ENCODE measurements at places on chromosomes 2 and 18.
A peak's percentile ranks its signal among the peaks of the same experiment; 100 is the strongest.

DNA sequence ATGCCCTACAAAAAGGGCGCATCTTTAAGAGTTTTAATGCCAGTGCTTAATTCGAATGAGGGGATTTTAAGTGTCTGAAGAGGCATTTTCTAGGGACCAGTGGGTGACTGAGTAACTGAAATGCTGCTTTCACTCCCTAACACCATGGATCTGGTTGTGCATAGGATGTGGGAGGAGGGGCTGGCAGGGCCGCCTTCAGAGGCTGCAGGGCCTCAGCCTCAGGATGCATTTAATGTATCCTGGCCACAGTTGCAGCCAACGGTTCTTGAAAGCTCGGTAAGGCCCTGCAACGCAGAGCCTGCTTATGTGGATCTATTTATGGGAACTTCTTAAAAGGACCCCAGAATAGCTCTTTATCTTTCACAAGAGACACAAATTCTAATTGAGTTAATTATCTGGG, 25.8 kb upstream of the IL18RAP start:
- DNase-seq: no peak

DNA sequence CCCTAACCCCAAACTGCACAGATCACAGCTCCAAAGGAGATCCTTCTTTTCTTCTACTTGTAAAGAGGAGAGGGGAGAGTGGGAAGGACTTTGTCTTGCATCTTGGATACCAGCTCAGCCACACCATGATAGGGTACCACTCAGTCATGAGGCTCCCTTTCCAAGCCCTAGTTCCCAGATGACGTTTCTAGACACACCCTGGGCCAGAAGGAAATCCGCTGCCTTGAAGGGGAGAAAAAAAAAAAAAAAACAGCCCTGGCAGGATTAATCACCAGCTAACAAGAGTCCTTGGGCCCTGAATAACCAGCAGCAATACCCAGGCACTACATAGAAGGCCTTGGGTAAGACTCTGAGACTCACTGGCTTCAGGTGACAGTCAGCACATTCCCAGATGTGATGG, 36.9 kb downstream of the ST8SIA3 start:
- no peak for DNase-seq

DNA sequence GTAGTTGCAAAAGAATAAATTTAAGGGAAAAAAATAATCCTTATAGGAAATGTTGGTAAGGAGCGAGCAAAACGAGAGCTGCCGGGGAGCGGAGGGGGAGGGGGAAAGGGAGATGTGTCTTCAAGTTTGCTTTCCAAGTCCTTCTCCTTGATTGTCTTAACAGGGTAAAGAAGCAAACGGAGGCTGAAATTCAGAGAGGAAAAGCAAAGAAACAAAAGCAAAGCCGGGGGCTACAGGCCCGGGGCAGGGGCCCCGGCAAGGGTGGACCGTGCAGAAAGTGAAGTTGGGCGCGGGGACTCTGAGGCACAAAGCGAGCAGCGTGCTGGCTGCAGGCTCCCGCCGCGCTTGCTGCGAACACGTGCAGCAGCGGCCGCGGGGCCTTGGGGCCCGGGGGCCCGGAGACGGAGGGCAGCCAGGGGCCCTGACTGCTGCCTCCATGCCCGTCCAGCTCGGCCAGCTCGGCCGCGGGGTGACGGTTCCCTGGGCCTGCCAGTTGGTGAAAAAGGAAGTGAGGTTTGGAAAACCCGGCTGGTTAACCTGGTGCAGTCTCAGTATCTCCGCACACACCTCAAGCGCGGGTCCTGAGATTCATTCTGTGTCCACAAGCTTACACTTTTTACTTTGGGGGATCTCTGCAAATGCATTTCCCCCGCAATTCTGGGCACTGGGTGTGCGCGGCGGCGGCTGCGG, 4.1 kb downstream of the BCL11A start:
- DNase-seq: no peak

DNA sequence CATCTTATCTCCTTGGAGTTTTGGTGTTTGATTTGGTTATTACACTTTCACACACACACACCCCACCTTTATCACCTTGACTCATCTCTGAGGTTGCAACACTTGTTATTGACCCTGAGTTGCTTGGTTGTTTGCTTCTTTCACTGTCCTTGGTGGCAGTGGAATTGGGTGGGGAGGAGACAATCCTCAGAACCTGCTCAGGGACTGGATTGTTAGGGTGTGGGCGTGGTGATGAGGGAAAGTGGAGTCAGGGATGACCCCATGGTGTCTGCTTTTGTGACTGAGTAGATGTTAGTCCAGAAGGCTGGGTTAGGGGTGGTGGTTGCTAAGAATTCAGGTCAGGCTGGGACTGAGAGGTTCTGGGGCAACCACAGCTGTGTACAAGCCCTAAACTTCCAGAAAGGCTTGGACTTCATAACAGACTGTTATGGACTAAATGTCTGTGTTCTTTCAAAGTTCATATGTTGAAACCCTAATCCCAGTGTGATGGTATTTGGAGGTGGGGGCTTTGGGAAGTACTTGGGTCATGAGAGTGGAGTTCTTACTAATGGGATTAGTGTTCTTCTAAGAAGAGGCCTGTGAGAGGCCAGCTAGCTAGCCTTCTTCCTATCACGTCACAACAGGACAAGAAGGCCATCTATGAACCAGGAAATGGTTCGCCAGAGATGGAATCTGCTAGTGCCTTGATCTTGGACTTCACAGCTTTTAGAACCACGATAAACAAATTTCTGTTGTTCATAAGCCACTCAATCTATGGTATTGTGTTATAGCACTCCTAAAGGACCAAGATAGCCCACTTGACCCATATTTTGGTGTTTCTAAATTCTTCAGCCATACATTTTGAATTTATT, 3.4 kb upstream of the DIS3L2 start:
- no peak for DNase-seq

GRCh38 chr2:28750316-28751251, 1.0 kb upstream of the PPP1CB start:
- peak; percentile 17 for DNase-seq

DNA sequence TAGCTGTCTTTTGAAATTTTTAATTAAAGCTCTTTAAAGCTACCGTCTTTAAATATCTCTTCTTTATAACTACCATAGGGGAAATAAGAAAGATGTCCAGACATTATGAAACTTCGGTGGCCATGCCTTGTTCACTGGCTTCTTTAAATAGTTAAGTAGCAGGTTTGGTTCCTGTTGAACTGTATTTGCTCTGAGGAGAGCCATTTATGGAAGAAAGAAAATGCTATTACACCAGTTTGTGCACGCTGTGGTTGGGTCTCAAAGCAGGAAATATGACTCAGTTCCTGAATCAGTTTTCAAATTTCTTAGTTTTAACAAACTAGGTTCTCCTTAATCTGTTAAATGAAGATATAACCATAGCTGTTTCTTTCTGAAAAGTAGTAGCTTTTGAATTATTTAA, 12.2 kb downstream of the ARPC2 start:
- peak; percentile 42 for DNase-seq

DNA sequence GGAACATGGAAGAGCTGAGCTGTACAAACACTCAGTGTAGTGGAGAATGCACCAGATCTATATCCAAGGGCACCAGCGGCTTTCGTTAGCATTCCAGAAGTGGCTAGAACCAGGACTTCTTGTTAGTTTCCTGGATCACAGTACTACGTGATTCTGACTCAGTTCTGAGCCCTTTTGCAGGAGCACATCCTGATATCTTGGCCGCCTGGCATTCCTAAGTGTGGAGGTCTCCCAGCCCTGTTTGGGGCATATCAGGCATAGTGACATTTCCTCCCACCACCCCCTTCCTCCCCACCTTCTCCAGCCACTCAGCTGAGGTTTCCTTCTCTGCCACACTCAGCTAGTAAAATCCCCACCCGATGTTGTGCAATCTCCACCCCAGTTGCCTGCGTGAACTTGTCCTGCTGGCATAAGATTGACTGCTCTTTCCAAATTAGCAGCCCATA, 63.4 kb downstream of the BMP10 start:
- DNase-seq: no peak

GRCh38 chr18:31716362-31716761, 32.0 kb upstream of the B4GALT6 start:
- DNase-seq: no peak

DNA sequence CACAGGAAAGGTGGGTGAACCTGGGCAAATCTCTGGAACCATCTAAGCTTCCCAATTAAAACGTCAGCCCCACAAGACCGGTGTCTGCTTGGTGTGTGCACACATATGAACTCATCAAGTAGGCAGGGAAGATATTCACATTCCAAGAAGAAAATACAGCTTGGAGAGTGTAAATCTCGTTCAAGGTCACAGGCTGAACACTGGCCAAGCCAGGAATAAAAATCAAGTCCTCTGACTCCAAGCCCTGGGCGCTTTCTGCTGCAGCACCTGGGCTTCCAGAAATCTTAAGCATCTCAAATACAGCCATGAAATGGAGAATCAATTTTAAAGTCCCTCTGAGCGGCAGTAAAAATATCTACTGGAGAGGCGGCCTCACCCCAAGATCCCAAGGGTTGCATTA, 150.9 kb downstream of the TWIST2 start:
- no peak for DNase-seq

DNA sequence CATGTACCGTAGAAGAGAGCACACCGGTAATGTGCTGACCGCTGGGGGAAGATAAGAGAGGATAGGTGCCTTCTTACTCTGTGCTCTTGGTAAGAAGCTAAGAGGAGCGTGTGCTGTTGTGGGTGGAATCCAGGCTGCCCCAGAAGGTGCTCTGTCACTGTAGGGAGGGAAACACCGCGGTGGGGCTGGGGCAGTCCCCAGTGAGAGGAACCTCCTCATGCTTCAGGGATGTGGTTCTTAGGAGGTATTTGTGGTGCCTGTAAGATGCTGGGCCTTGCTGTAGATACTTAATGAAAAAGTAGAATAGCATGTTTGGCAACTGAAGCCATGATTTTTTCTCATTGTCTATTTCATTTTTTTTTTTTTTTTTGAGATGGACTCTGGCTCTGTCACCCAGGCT, 1.1 kb downstream of the COLEC11 start:
- no peak for DNase-seq

GRCh38 chr2:20451341-20451740, 4.5 kb downstream of the RHOB start:
- DNase-seq: no peak

DNA sequence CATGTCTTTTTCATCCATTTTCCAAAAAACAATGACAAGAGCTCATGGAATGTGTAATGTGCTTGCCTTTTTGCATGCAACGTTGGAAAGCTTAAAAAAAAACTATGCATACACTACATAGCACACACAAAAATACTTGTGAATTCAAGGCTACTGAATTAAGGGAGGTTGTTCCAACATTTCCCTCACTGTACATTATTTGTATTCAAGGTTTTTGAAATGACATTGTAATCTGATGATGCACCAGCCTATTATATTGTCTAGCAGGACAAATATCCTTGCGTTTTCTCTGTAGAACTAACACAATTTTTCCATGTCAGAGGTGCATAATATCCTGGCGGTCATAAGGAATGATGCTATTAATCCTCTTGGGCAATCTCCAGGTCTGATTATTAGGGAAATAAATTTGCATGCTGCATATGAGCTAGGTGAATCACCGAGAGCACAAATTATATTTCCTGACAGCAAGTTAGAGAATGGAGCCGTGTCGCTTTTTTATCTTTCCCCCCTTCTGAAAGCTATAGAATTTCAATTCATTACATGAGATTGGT, 836.9 kb upstream of the FANCL start:
- no peak for DNase-seq

- no peak for DNase-seq
These were observed 204.2 kb upstream of the FBXO11 start for GRCh38 chr2:48110492-48110891.

DNA sequence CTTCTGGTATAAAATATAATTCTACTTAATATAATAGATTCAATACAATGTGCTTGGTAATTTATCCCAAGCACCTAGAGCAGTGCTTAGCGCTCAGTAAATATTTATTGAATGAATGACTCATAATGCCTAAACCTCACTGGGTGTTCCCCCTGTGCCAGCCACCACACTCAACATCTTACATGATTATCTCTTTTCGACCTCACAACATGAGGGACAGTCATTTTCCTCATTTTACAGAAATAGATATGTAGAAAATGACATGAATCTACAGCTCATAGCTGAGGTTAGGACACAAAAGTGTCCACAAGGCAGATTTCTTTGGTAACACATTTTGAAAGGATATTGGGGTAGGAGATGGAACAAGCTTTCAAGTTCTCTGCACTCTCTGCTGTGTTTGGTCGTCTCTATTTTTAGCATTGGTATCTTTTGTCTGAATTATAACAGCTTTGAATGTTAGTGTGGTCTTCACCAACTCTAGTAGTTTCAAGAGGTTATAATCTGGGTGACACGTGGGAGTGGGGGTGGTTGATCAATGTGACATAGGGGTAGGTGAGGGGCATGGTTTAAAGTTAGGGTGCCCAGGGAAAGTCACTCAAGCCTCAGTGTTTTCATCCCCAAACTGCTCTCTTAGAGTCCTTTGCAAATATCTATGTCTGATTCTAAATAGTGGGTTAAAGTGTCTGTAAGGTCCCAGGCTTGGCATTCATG, 9.8 kb downstream of the MYOM1 start:
- no peak for DNase-seq

DNA sequence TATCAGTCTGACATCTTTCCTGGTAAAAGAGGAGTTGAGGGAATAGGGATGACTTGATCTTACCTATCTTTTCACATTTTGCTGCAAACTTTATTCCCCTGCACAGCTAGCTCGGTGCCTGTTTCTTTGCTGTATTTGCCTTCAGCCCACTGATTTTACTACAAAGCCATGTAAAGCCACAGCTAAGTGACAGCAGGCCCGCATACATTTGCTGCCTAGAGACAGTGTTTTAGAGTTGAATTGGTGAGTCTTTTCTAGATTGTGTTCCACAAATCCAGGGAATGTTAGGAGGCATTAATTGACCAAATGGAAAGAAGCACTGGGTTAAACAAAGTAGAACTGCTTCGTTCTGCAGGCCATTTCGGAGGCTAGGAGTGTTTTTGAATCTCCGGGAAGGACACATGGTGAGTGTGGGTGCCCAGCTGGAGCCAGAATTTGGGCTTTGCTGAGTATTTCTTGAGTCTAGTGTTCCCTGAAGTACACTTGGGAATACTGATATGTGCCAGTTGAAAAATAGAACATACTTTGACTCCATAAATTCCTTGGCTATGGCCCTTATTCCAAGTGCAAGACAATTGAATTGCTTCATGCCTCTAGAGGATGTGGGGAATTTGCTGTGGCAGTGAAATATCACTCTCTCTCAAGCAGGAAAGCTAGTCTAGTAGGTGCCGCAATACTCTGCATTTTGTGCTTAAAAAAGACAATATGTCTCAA, 329.8 kb downstream of the PTPRM start:
- no peak for DNase-seq

DNA sequence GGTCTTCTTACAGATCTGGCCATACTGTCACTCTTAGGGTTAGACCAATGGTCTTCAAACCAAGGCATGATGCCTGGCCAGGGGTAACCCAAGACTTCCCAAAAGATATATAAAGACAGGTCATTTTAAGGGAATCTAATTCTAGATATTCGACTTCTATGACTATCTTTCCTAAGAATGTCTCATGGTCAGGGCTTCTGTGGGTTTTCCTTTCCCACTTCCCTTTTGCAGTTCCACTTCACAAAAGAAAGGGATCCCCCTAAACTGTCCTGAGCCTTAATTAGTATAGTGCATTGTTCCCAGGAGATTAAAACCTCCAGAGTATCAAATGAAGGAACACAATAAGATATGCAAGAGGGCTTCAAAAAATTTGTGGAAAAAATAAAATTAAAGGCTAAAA, 223.6 kb upstream of the SIX2 start:
- no peak for DNase-seq

- DNase-seq: no peak
These were observed 829 bp upstream of the KIAA2012 start for GRCh38 chr2:202072226-202072625.
